H1 (cell line): ENCODE measurements at places on chromosomes 12 and 14. TPM values are rescaled to one million over a fixed set of nuclear protein-coding genes. Genes with fewer than 3 reads are reported as not detected.

DNA sequence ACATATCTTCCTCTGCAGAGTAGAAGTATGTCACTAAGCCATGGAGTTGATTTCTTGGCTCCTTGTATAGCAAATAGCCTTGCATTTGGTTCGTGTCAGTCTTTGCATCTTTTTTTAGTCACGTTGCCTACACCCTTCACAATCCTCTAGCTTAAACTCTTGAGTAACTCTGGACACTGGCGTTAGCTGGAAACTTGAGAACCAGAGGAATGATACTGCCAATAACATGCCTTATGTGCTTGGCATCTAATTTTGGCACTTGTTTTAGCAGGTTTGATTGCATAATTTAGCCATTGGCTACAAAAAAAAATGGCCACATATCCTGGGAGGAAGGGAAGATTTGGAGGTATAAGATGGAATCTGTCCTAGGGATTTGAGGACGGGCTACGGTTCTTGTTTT lies 136.2 kb downstream of the ETV6 start:
- no peak overlapping the region for H3K4me3 ChIP-seq
- no peaks in the 10 kb centered on the region for H3K4me1 ChIP-seq
- DNase-seq = no peak
- H3K36me3 ChIP-seq = no peaks in the 10 kb centered on the region

DNA sequence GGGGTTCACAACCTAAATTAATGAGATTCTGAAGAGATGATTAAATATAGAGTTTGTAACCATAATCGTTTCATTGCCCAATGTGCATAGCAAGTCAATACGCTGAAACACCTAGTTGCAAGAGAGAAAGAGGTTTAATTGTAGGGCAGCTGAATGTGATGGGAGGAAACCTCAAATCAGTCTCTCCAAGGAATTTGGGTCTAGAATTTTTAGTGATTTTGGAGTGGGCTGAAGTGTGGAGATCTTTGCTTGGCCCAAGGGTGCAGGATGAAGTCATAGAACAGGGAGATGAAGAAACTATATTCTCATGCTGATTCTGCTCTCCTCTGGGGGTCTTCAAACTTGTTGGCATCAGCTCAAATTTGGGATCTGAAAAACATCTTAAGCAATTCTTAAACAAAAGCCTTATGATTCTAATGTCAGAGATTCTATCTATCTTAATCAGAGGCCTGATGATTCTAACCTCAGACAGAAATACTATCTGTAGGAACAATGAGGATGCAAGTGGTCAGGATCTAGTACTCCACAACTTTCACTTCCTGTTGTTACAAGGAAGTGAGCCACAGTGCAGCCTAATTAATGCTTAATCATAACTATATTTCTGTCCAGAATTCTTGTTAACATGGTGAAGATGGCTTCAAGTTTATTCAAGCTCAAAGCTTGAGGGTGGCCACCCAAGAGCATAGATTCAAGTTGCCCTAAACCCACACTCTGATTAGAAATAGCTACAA lies 80.2 kb upstream of the FUT8 start:
- H3K4me3 ChIP-seq = no peak overlapping the region
- no peak for DNase-seq
- H3K27ac ChIP-seq = no peak overlapping the region
- peaks cover 17% of the 10 kb centered on the region for H3K4me1 ChIP-seq
- H3K36me3 ChIP-seq = no peaks in the 10 kb centered on the region

GRCh38 chr12:48074266-48074665 lies 31.6 kb downstream of the SENP1 start:
- H3K36me3 ChIP-seq = peaks cover 4% of the 10 kb centered on the region; the same call in 1 of the 2 replicates
- no peak overlapping the region for H3K27ac ChIP-seq
- no peak overlapping the region for H3K4me3 ChIP-seq
- H3K4me1 ChIP-seq = no peaks in the 10 kb centered on the region
- no peaks in the 10 kb centered on the region for H3K27me3 ChIP-seq

GRCh38 chr14:61560323-61560722 lies 135.0 kb upstream of the HIF1A start:
- H3K36me3 ChIP-seq = no peaks in the 10 kb centered on the region
- no peak overlapping the region for H3K27ac ChIP-seq
- H3K4me1 ChIP-seq = peaks cover 4% of the 10 kb centered on the region; the same call in 1 of the 2 replicates
- DNase-seq = no peak
- H3K4me3 ChIP-seq = no peak overlapping the region

DNA sequence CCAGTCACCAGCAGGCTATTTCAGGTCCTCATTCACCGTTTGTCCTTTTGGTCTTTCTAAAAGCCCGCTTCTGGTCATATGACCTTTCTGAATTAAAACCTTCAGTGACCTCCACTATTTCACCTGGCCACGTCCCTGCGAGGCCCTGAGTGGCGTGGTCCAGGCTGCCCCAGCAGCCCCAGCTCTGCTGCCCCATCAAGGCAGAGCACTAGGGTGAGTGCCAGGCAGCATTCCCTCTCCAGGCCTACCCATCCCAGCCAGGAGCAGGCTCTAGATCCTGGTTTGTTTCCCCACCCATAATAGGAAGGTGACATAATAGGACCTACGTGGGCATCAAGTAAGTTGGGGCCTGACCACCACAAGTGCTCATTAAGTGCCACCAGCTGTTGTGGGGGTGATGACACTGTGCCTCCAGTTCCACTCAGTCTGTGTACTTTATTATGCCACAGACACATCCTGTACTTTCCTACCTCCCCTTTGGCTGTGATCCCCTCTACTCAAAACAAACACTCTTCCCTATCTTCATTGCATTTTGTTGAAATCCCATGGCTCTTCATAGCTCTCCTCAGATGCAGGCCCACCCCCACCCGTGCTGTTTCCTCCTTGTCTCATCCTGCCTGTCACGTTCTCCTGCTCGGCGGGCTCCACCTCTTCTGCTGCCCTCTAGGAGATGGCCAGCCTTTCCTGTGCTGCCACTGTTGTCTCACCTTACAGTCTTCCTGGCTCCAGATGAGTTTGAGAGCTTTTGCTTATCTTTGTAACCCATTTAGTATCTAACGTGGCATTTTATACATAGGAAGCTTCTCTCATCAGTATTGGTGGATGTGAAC lies 21.4 kb downstream of the CKB start:
- H3K36me3 ChIP-seq = peaks cover 26% of the 10 kb centered on the region
- H3K4me1 ChIP-seq = no peaks in the 10 kb centered on the region
- H3K27me3 ChIP-seq = no peaks in the 10 kb centered on the region
- DNase-seq = no peak

Gene HOXC4
- total RNA-seq = not detected in 2 replicates

Gene B4GALNT3
- total RNA-seq = 20.3 and 20.4 TPM in 2 replicates

Gene PLEKHD1
- 0.48 and 0.67 TPM in 2 replicates for total RNA-seq
